ENCODE measurements at places on chromosomes 3 and 15.

DNA sequence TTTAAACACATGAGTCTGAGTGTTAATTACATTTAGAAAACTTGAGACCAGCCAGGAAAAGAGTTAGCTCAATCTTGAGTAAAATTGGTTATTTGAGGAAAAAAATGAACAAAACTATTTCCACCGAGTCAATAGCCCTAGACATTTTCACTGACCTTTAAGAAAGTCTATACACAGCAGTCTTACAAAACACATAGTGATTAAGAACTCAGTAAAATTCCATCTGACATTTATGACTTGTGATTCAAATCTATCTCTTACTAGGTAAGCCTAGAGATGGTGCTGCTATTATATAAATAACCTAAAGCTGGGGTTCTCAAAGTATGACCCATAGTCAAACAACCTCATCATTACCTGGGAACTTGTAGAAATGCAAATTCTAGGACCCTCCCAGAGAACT, 109.1 kb upstream of the COL8A1 start:
- DNase-seq: no peak

DNA sequence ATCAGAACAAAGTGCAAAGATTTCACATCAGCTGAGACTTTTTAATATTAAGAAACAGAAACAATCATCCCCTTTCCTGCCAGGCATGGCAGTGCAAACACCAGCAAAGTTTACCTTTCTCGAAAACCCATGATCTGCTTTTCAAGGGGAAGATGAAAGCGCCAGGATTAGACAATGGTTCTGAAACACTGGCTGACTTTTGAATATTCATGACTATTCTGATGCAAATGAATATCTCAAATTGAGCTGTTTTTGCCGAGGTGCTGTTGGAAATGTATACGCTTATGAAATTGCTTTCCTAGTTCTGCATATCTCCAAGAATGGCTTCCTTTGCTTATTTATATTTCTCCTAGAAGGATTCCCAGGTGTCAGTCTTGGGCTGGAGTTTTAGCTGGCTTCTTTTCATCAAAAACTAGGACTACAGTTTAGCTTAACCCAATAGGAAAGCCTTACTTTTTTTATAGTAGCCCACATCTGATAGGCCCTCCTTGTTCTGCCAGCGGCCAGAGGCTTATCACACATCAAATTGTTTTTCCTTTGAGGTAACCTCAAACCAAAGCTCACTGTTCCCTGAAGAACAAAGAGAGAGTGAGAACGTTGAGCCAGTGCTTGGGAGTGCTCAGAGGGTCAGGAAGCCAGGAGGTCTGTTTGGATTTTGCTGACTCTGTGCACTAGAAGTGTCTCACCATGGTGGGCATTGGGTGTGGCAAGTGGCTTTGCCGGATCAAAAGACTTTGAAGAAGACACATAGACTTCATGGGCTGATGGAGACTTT, 74.0 kb upstream of the PLCL2 start:
- no peak for DNase-seq

DNA sequence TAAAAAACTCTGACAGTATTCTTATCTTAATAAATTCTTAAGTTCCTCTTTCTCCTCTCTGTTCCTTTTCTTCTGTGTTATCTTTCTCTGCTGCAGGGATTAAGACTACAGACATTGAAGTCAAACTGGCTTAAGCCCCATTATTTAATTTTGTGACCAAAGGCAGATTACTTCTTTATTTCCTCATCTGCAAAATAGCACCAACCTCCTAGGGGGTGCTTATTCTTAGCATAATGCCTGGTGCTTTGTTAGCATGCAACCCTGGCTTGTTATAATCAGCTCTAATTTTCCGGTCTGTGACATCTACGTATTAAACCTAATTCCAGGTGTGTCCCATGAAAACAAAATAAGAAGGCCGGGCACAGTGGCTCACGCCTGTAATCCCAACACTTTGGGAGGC, 23.8 kb downstream of the SEMA6D start:
- DNase-seq: no peak

DNA sequence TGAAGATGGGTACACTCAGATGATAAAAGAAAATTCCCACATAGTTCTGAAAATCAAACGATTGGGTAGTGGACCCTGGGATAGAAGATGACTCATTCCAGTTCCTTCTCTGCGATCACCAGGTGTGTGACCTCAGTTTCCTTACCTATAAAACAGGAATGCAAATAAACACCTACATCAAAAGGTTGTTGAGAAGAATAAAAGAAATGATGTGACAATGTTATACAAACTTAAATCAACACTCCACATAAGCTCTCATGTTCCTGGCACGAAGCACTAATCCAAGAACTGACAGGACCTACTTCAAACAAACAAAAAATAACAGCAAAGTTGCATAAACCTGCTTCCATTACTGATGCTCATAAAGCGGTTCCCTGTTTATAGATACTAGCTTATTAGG, 69.2 kb downstream of the RORA start:
- DNase-seq: no peak

GRCh38 chr3:142904639-142905436, 16.0 kb upstream of the PCOLCE2 start:
- no peak for DNase-seq

GRCh38 chr3:140160553-140160952, 225.6 kb downstream of the CLSTN2 start:
- no peak for DNase-seq

All from stimulated activated CD4-positive, alpha-beta T cell treated with anti-CD3 and anti-CD28 coated beads, Interleukin-12 subunit alpha, Interleukin-12 subunit beta, amount 100 ng/mL, for 48 hours (primary cell).